ENCODE measurements at places on chromosomes 3 and 15.

DNA sequence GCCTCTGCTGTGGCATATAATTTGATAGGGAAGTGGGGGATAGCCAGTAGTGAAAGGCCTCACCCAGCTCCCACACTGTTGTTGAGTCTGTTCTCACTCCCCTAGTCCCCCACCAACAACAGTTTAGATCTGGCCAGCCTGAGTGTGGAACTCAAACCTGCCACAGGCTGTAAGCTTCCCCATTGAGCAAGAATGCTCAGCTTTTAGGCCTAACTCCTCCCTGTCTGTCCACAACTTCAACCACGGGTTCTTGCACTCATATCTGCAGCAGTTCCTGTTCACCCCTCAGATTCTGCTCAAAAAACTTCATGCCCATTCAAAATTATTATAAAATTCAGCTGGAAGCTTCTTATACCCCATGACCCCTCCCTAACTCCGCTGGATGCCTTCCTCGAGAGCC is 975.1 kb downstream of the NSUN3 start:
- no peak for DNase-seq

DNA sequence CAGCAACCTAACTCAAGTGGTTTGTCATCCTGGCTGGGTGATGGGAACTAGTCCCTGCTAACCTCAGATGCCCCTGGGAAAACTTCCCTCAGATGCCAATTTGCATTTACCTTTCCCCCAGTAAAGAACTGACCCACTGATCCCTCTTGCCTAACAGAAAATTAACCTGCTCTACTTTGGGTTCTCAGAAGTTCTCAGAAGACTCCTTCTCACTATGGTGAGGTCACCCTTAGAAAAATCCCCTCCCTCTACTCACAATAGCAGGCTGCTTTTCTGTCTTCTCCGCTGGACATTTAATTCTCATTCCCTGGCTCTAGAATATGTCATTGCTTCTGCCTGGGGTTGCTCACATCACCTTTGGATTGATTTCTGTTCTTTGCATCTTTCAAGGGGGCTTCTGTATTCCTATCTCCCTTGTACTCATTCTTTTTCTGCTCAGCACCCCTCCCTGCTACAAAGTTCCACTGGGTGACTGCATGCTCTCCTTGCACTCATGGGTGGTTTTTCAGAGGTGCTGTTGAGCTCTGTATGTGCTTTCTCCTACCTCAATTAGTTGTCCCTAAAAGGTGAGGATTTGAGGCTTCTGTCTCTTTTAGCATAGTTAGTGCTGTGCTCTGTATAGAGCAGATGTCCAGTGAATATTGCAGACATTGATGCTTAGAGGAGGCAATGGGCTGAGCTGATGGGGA is 869 bp downstream of the PLA1A start:
- no peak for DNase-seq

- DNase-seq: no peak
Observed at GRCh38 chr3:184186184-184186901, at the start of gene ABCF3. Gene ABCF3 (plus strand): TSS chr3:184186199. CDS start chr3:184186208, 9 bp downstream.

- DNase-seq: no peak
Observed at GRCh38 chr3:26236531-26236930, 386.0 kb upstream of the LRRC3B start.

- no peak for DNase-seq
Observed at GRCh38 chr15:41975669-41976068, 3.3 kb upstream of the EHD4 start.

GRCh38 chr15:83762367-83762766 is 108.4 kb downstream of the ADAMTSL3 start:
- no peak for DNase-seq

GRCh38 chr3:176755552-176755951 is 441.7 kb downstream of the TBL1XR1 start:
- DNase-seq: no peak

DNA sequence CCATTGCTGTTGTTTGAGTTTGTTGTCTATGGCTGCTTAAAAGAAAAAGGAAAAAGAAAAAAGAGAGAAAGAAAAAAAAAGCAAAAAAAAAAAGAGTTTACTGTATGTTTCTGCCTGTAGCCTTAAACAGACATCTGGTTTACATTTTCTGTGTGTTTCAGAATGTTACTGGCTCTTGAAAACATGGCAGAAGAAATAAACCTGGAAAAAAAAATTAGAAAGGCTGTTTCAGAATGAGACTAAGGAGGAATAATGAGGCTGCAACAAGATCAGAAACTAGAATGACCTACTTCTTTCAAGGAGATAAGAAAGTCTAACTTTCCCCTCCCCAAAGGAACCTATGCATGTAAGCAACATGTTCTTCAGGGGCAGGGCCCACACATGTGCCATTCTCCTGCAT is 292.1 kb downstream of the DIPK2A start:
- no peak for DNase-seq

- no peak for DNase-seq
Observed at GRCh38 chr15:100670505-100671021, 68.2 kb downstream of the ASB7 start.

DNA sequence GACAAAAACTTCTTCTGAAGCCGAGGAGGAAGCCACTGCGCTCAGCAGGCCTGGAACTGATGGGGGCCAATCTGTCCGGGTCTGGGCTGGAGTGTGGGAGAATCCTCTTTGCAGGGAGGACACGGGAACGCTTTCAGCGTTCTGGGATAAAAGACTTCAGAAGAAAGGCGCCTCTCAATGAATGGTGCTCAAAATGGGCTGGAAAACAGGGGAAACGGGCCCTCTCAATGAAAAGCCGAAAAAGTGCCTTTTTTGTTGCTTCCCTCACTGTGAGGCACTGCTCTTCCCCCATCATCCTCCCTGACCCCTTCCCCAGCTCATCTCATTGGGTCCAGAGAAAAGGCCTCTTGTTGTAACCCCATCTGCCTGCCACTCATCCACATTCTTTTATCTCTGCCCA is 119.5 kb upstream of the LRIG1 start:
- DNase-seq: peak; percentile 19
